ENCODE measurements at places on chromosomes 1 and 21.

DNA sequence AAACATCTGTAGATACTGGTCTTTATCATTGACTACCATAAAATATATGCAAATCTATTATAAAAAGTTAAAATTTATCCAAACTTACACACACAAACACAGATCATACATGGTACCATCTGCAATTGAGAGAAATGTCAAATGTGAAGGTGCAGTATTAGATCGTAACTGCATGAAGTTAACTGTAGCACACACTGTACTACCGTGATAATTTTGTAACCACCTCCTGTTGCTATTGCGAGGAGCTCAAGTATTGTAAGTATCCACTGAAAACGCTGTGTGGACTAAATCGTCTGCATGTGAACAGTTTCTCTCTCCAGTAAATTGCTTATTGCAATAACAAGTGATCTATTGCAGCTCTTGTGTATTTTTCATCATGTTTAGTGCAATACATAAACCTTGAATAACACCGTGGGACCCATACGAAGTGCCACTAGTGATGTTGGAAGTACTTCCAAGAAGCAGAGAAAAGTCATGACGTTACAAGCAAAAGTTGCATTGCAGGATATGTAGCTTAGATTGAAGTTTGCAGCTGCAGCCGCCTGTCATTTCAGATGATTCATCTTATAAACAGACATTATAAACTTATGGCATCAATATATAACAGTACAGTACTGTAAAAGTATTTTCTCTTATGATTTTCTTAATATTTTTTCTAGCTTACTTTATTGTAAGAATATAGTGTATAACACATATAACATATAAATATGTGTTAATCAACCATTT lies 172.9 kb downstream of the SDCCAG8 start:
- DNase-seq = no peak

DNA sequence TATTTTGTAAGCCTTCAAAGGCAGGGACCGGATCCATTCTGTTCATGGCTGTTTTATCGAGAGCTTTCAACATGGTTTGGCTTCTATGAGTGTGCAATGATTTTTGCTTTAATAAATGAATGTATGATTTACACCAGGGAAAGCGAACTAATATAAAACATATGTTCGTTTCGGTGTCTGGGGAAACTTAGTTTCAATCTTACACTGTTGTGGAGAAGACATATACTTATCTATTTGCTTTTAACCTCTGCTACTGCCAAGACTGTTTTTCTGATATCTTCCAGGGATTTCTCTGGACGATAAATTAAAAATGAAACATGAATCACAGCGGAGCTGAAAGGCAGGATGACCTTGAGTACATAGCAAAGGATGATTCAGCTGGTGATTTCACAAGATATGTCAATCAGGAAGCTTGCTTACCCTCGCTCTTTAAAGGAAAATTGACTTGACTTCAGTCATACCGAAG lies 14.7 kb upstream of the CYYR1 start:
- peak; percentile 72 for DNase-seq

- DNase-seq = no peak
Measured at GRCh38 chr1:109984190-109984455, 442 bp upstream of the AHCYL1 start.

GRCh38 chr1:59364037-59364436 lies 67.1 kb downstream of the FGGY start:
- no peak for DNase-seq

GRCh38 chr1:222620566-222620965 lies 2.7 kb downstream of the MIA3 start:
- no peak for DNase-seq

GRCh38 chr1:53643881-53644390 lies 95.0 kb downstream of the GLIS1 start:
- no peak for DNase-seq

GRCh38 chr1:36765785-36766300 lies 268.5 kb downstream of the GRIK3 start:
- DNase-seq = no peak

DNA sequence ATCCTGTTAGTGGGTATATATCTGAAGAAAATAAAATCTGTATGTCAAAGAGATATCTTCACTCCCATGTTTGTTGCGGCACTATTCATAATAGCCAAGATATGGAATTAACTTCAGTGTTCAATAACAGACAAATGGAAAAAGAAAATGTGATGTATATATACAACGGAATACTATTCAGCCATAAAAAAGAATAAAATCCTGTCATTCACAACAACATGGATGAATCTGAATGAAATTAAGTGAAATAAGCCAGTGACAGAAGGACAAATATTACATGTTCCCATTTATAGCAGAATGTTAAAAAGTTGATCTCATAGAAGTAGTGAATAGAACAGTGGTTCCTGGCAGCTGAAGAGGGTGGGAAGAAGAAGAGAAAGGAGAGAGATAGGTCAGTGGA lies 239.1 kb upstream of the RUNX1 start:
- DNase-seq = no peak

DNA sequence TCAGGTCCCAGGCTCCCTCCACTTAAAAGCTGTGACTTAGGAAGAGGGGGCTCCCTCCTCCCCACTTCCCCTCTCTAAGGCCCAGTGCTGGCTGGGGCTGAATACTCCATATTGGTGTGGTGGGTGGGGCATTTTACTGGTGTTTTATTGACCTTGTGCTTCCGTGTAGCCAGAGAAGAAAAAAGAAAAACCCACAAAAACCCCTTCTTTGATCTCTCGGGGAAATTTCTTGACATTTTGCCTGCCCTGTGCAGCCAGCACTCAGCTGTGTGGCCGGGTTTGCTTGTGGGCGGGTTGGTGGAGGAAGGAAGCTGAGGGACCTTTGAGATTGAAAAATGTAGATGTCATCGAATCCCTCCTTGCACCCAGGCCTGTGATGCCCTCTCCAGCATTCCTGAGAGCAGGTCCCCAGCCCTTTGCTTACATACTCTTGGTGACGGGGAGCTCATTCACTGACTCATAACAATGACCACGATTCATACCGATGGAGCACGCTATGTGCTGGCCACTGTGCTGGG lies 24.8 kb downstream of the TNFRSF8 start:
- DNase-seq = no peak
